Endothelial cell of umbilical vein (primary cell): ENCODE measurements at places on chromosomes 6 and 20.

- no peak for DNase-seq
Observed at GRCh38 chr6:82525775-82526495, 162.3 kb downstream of the TPBG start.

- no peak for DNase-seq
Observed at GRCh38 chr6:168016721-168017525, 19.5 kb downstream of the KIF25 start.

GRCh38 chr6:125048274-125048673 is 86.0 kb downstream of the RNF217 start:
- no peak for DNase-seq

GRCh38 chr20:5996765-5997164 is 46.3 kb downstream of the MCM8 start:
- DNase-seq, result no peak
